Ovary (tissue), 10 donors: ENCODE measurements at places on chromosomes 2 and 18. TPM values are rescaled to one million over a fixed set of nuclear protein-coding genes. Genes with fewer than 3 reads are reported as not detected.

DNA sequence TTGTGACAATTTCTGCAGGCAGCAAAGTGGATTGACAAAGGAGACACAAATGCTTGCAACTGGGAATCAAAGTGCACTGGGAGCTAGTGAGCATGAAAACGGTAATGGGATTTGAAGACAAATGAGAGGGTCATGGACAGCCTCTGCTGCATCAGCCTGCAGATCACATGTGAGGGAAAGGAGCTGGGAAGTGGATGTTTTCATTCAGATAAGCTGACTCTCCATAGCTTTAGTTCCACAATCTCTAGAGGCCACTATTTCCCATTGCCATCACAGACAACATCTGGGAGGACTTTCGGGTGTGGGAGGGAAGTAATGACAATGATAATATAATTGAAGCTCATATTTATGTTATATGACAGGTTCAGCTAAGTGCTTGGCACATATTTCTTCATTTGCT, 28.4 kb downstream of the ADCYAP1 start:
- H3K4me1 ChIP-seq: no peaks in the 10 kb centered on the region
- H3K36me3 ChIP-seq: no peaks in the 10 kb centered on the region
- H3K4me3 ChIP-seq: no peak overlapping the region
- H3K27ac ChIP-seq: no peak overlapping the region

The SIX3 gene
- total RNA-seq: not detected

GRCh38 chr2:207038299-207038698, 99.0 kb downstream of the CPO start:
- no peak for DNase-seq
- no peaks in the 10 kb centered on the region for H3K27me3 ChIP-seq
- no peak overlapping the region for H3K4me3 ChIP-seq
- H3K4me1 ChIP-seq: no peaks in the 10 kb centered on the region

The CDKL4 gene
- total RNA-seq: 2.7 TPM

The SERPINB2 gene
- 6.4 TPM for total RNA-seq

DNA sequence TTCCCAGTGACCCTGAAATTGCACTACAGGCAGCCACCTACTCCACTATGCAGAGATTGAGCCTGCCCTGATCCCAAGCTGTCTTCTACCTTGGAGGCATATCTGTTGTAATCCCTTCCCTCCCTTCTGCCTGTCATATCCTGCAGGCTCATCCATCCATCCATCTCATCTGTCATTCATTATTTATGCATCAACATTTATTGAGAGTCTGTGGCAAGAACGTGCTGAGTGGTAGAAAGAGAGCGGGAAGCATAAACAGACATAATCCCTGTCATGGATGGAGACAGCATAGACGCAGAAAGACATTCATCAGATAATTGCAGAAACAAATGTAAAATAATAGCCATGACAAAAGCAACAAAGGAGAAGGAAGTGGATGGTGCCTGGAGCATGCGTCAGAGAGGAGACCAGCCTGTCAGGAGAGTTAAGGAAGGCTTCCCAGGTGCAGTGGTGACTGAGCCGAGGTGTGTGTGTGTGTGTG, 110.7 kb upstream of the STPG4 start:
- no peak for DNase-seq
- no peaks in the 10 kb centered on the region for H3K36me3 ChIP-seq
- no peak overlapping the region for H3K4me3 ChIP-seq
- no peaks in the 10 kb centered on the region for H3K4me1 ChIP-seq
- H3K27ac ChIP-seq: no peak overlapping the region

GRCh38 chr2:64613276-64613675, 40.4 kb downstream of the SERTAD2 start:
- H3K27me3 ChIP-seq: no peaks in the 10 kb centered on the region
- no peak overlapping the region for H3K4me3 ChIP-seq
- no peak overlapping the region for H3K27ac ChIP-seq
- peaks cover 4% of the 10 kb centered on the region for H3K4me1 ChIP-seq

GRCh38 chr2:65819963-65820362, 387.6 kb upstream of the SPRED2 start:
- H3K36me3 ChIP-seq: no peaks in the 10 kb centered on the region
- no peaks in the 10 kb centered on the region for H3K4me1 ChIP-seq
- H3K27me3 ChIP-seq: no peaks in the 10 kb centered on the region
- H3K27ac ChIP-seq: no peak overlapping the region

The EHD3 gene
- total RNA-seq: 5.8 TPM

DNA sequence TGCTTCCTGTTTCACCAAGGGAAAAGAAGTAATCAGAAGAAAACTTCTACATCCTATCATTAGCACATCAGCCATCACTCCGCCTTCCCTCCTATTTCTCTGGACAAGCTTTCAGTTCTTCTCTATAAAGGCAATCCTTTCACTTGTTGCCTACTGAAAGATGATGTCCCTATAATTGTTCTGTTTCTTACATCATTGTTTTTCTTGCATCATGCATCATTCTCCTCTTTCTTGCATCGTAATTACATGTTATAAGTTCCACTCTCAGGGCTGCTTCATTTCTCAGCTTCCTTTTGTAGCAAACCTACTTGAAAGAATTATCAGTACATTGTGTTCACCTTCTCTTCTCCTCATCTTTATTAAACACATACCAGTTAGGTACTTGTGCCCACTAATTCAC, 7.2 kb downstream of the SLC30A6 start:
- no peak for DNase-seq
- H3K27me3 ChIP-seq: no peaks in the 10 kb centered on the region
- no peaks in the 10 kb centered on the region for H3K36me3 ChIP-seq
- no peaks in the 10 kb centered on the region for H3K4me1 ChIP-seq
- no peak overlapping the region for H3K27ac ChIP-seq

DNA sequence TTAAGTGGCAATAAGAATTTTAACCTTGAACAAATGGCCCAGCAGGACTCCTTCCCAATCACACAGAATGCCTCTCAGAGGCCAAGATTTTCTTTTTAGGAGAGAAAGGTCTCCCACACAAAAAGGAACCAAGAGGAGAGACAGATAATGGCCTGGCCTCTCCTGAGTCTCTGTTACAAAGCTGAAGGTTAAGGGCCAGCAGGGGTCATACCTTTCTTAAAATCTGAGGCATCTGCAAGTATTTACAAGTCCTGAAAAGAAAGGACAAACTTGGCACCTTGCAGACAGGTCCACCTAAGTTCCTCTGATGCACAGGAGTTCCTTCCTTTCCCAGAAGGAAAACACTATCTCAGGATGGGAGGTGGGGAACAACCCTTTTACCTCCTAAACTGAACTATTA, 142.3 kb downstream of the TMEM163 start:
- no peak overlapping the region for H3K27ac ChIP-seq
- H3K4me3 ChIP-seq: no peak overlapping the region
- H3K27me3 ChIP-seq: no peaks in the 10 kb centered on the region
- H3K4me1 ChIP-seq: no peaks in the 10 kb centered on the region
- DNase-seq: no peak
- H3K36me3 ChIP-seq: no peaks in the 10 kb centered on the region

DNA sequence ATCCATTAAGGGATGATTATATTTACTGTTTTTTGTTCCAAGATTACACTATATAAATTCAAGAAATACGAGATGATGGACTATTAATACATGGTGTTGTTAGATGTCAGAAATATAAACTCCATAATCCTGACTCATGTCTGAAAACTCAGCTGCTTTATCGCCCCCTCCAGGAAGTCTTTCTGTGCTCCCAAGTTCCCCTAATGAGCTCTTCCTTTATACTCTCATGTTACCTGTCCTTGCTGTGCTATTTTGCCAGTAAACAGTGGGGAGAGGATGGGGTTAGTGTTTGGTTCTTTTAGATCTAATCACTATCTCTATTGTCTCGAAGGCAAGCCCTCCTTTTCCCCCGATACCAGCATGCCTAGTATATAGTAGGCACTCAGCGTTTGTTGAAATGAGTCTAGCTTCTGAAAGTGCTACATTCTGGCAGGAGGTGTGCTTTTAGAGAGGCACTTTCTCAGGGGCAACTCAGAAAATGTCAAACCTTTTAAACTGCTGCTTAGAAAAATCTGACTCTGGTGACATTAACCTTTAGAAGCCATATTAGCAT, 21.4 kb upstream of the BARD1 start:
- no peak for DNase-seq
- no peak overlapping the region for H3K27ac ChIP-seq
- no peaks in the 10 kb centered on the region for H3K4me1 ChIP-seq
- no peaks in the 10 kb centered on the region for H3K27me3 ChIP-seq

DNA sequence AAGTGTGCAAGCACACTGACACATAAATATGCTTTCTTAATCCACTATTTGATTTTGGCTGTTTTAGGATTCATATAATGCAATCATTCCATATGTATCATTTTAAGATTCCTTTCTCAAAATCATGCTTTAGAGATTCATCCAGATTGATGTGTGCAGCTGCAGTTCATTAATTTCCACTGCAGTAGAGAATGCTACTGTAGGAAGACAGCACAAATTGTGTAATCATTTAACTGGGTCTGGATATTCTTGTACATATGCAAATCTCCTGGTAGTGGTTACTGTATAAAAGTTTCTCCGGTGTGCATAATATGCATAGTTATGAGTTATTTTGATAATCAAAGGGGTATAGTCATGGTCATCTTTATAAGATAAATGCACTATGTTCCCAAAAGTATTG, 502.5 kb upstream of the ACVR2A start:
- no peak for DNase-seq
- H3K36me3 ChIP-seq: no peaks in the 10 kb centered on the region
- no peaks in the 10 kb centered on the region for H3K27me3 ChIP-seq
- no peak overlapping the region for H3K27ac ChIP-seq

DNA sequence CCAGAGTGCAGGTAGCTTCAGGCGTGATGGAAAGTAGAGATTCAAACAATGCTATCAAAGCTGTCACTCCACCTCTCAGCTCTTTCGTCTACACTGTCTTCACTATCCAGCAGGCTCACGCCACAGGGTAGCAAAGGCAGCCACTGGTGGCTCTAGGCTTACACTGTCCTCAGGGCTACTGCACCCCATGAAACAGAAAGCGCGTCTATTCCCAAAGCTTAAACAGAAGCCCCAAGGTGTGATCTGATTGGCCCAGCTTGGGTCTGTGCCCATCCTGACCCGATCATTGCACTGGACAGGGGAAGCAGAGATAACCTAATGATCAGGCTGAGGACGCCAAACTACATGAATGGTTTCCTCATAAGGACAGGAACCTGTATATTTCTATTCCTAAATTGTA, 100.1 kb downstream of the PDCL3 start:
- DNase-seq: no peak
- H3K27ac ChIP-seq: no peak overlapping the region
- no peak overlapping the region for H3K4me3 ChIP-seq
- H3K36me3 ChIP-seq: no peaks in the 10 kb centered on the region
- no peaks in the 10 kb centered on the region for H3K27me3 ChIP-seq
- H3K4me1 ChIP-seq: no peaks in the 10 kb centered on the region

GRCh38 chr2:128636802-128637147, 318.1 kb upstream of the HS6ST1 start:
- no peaks in the 10 kb centered on the region for H3K4me1 ChIP-seq
- H3K36me3 ChIP-seq: no peaks in the 10 kb centered on the region
- H3K27me3 ChIP-seq: no peaks in the 10 kb centered on the region
- H3K4me3 ChIP-seq: no peak overlapping the region
- no peak overlapping the region for H3K27ac ChIP-seq

- DNase-seq: no peak
- H3K4me1 ChIP-seq: no peaks in the 10 kb centered on the region
- H3K27me3 ChIP-seq: no peaks in the 10 kb centered on the region
- H3K36me3 ChIP-seq: no peaks in the 10 kb centered on the region
Measured at GRCh38 chr18:60668583-60668982, 296.0 kb upstream of the MC4R start.

- H3K4me3 ChIP-seq: no peak overlapping the region
- H3K36me3 ChIP-seq: no peaks in the 10 kb centered on the region
- DNase-seq: no peak
- H3K27ac ChIP-seq: no peak overlapping the region
Measured at GRCh38 chr2:21812766-21813165, 689.0 kb downstream of the TDRD15 start.

GRCh38 chr2:11128243-11128951, 26.9 kb upstream of the SLC66A3 start:
- peaks cover 4% of the 10 kb centered on the region for H3K4me1 ChIP-seq
- no peak for DNase-seq
- no peak overlapping the region for H3K27ac ChIP-seq
- no peaks in the 10 kb centered on the region for H3K36me3 ChIP-seq

The PLCL1 gene
- 11.6 TPM for total RNA-seq

DNA sequence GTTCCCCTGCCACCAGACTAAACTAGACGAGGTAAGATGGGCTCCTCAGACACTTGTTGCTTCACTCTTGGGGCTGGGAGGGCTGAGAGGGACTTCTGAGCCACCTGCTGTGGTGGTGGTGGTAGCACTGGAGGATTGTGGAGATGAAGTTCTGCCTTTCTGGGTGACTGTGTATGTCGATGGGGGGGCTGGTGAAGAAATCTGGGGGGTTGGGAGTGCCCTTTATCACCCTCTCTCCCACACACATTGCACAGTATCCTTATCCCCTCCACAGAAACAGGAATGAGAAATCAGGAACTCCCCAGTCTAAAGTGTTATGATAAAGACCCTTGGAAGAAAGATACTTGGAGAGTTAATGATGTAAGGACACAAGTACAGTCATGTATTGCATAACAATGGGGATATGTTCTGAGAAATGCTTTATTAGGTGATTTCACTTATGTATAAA, 38.5 kb downstream of the HK2 start:
- H3K36me3 ChIP-seq: no peaks in the 10 kb centered on the region
- no peak overlapping the region for H3K4me3 ChIP-seq
- H3K27me3 ChIP-seq: no peaks in the 10 kb centered on the region

GRCh38 chr18:13221869-13222855, 3.6 kb downstream of the LDLRAD4 start:
- no peak overlapping the region for H3K27ac ChIP-seq
- H3K4me3 ChIP-seq: no peak overlapping the region
- no peaks in the 10 kb centered on the region for H3K36me3 ChIP-seq
- H3K4me1 ChIP-seq: peaks cover 1% of the 10 kb centered on the region

DNA sequence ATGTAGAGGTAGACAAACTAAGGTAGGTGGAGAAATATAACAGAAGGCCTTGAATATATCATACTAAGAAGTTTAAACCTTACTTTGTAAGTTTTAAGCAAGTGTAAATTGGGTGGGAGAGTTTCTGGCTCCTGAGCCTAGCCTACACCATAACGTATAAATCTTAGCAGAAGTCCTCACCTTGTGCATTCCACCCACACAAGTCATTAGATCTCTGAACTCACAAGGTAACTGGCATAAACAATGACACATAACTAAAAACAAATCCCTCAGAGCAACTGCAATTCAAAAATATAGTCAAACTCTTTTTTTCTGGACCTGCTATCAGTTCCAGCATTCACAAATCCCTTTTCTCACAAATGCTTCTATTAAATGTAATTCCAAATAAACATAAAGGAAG, 9.4 kb downstream of the REV1 start:
- DNase-seq: no peak
- H3K36me3 ChIP-seq: no peaks in the 10 kb centered on the region
- no peak overlapping the region for H3K4me3 ChIP-seq
- H3K4me1 ChIP-seq: peaks cover 21% of the 10 kb centered on the region

GRCh38 chr2:182929972-182930371, 63.5 kb upstream of the FRZB start:
- H3K4me3 ChIP-seq: no peak overlapping the region
- no peaks in the 10 kb centered on the region for H3K4me1 ChIP-seq
- DNase-seq: no peak
- no peak overlapping the region for H3K27ac ChIP-seq
- H3K27me3 ChIP-seq: no peaks in the 10 kb centered on the region

The LYPD6 gene
- 0.91 TPM for total RNA-seq

The MYO7B gene
- 0.95 TPM for total RNA-seq

- no peaks in the 10 kb centered on the region for H3K36me3 ChIP-seq
- no peak for DNase-seq
- no peak overlapping the region for H3K27ac ChIP-seq
- no peak overlapping the region for H3K4me3 ChIP-seq
- no peaks in the 10 kb centered on the region for H3K27me3 ChIP-seq
- no peaks in the 10 kb centered on the region for H3K4me1 ChIP-seq
Measured at GRCh38 chr18:7532942-7533341, 34.2 kb upstream of the PTPRM start.

The OTX1 gene
- 0.20 TPM for total RNA-seq
